Left lung (tissue), 14 donors: ENCODE measurements at places on chromosomes 16 and 17.

GRCh38 chr16:979147-979546 is 2.4 kb upstream of the SOX8 start:
- DNase-seq = no peak

DNA sequence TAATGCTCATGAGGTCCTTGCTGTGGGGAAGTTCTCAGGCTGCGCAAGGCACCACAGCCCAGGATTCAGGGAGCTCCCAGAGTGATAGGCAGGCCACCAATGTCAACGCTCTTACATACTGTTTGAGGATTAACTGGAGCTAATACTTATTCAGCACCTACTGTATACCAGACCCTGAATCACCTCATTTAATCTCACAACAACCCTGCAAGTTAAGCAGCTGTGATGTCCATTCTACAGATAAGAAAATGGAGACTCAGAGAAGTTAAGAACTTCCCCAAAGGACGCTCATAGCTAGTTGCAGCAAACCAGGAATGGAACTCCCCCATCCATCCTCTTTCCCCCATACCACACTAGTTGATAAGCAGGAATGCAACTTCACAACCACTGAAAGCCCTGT is 25.5 kb upstream of the CCR7 start:
- DNase-seq = no peak

GRCh38 chr17:41925991-41926590 is 4.3 kb upstream of the ODAD4 start:
- DNase-seq = no peak

GRCh38 chr17:65876985-65877384 is 314.9 kb downstream of the CEP112 start:
- DNase-seq = no peak

DNA sequence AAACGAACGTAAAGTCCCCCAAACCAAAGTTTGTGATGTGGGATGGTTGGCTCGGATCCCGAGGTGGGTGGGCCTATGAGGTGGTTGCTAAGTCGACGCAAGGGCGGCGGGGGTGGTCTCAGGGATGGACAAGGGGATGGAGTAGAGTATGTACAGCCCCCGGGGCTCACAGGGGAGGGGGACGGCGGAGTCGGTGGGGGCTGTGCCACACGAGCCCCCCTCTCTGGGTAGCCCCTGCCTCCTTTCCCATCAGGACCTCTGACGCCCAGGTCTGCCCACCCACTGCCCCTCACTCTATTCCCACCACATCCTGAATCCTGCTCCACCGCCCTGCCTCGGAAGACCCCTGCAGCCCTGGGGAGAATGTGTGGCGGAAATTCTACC is 15.2 kb downstream of the IL34 start:
- no peak for DNase-seq

DNA sequence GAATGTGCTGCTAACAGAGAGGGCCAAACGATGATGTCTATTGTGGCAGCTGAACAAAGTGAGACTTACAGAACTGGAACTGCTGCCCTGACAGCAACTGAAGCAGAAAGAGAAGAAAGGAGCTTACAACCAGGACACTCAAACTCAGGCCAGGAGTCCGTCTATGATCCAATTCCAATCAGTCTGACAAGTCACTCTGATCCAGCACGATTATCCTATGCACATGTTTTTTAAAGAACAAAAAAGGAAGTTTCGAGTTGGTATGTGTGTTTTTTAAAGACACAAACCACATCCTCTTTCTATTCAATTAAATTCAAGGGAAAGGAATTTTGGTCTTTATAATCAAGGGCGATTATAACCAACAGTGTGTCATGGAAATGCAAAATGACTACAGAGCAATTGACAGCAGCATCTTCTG is 42.4 kb upstream of the MTMR4 start:
- no peak for DNase-seq

GRCh38 chr16:85628645-85629044 is 15.5 kb downstream of the GSE1 start:
- no peak for DNase-seq

- no peak for DNase-seq
Observed at GRCh38 chr16:57572978-57573728, 30.7 kb downstream of the ADGRG5 start.

DNA sequence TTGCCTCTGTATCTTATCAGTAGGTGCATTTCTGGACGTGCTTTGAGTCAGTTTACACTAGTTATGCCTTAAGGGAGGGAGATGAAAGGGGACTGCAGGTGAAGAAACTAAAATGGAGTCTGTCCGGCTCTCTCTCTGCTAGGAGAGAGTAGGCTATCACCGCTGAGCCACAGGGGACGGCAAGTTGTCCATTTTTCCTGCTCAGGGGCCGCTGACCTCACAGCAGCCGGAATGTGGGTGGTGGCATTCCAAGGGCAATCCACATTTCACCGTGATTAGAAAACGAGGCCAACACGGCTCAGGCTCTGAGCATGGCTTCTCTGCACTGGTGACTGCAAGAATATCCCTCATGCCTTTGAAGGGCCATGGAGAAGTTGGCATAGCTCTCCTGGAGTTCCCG is 19.0 kb upstream of the KLHDC4 start:
- DNase-seq = no peak
